Stimulated activated CD8-positive, alpha-beta memory T cell treated with anti-CD3 and anti-CD28 coated beads, Interleukin-2, amount 100 ng/mL, for 48 hours (primary cell): ENCODE measurements at places on chromosomes 3 and 15.

DNA sequence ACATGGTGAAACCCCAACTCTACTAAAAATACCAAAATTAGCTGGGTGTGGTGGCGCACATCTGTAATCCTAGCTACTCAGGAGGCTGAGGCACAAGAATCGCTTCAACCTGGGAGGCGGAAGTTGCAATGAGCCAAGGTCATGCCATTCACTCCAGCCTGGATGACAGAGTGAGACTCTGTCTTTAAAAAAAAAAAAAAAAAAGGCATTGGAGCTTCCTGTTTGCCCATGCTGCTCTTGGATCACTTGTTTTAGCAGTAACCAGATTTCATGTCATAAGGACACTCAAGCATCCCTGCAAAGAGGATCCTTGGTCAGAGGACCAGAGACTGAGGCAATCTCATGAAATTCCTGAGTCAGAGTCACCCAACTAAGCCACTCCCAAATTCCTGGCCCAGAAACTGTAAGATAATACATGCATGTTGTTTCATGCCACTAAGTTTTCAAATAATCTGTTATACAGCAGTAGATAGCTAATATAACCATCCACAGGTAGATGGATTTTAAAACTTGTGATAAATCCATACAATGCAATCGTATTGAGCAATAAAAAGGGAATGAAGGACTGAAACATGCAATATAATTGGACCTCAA lies 82.0 kb upstream of the XXYLT1 start:
- no peak for DNase-seq

- no peak for DNase-seq
Observed at GRCh38 chr3:118476885-118477618, 557.6 kb downstream of the IGSF11 start.

- DNase-seq = no peak
Observed at GRCh38 chr3:13714251-13714916, 165.5 kb downstream of the FBLN2 start.

DNA sequence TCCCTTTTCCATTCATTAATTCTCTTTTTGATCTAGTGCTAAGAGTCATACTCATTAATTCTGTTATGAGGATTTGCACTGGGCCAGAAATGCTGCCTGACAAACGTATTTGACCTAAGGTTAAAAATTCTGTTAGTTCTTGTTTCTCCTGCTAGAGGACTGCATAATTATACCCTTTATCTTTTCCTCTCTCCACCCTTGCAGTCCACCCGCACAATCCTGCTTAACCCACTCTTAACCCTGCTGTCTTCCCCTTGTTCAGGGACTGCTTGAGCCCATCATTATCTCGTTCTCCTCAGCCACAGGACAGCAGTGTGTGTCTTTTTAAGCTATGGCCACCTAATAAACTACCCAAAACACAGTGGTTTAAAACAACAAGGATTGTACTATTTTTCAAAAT lies 31.1 kb upstream of the DYNC1LI1 start:
- DNase-seq = no peak

DNA sequence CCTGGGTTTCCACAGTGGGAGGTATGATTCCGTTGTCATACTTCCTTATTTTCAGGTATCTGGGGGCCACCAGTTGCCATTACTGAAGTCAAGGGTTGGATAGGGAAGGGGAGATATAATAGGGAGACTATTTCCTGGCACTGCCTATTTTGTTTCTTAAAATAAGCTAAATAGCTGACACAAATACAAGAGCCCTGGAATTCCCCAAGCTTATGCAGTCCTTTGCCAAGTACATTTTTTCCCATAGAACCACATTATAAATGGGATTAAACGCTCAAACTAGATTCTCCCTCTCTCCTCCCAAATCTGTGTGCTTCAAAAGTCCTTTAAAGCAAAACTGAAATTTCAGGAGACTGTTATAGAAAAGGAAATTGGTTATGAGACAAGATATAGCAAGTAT lies 68.7 kb downstream of the AP4E1 start:
- DNase-seq = no peak

GRCh38 chr3:38601956-38602550 lies 47.4 kb downstream of the SCN5A start:
- no peak for DNase-seq
